Cortex of kidney (tissue), 1 donor: ENCODE measurements at places on chromosomes 6 and 20.

DNA sequence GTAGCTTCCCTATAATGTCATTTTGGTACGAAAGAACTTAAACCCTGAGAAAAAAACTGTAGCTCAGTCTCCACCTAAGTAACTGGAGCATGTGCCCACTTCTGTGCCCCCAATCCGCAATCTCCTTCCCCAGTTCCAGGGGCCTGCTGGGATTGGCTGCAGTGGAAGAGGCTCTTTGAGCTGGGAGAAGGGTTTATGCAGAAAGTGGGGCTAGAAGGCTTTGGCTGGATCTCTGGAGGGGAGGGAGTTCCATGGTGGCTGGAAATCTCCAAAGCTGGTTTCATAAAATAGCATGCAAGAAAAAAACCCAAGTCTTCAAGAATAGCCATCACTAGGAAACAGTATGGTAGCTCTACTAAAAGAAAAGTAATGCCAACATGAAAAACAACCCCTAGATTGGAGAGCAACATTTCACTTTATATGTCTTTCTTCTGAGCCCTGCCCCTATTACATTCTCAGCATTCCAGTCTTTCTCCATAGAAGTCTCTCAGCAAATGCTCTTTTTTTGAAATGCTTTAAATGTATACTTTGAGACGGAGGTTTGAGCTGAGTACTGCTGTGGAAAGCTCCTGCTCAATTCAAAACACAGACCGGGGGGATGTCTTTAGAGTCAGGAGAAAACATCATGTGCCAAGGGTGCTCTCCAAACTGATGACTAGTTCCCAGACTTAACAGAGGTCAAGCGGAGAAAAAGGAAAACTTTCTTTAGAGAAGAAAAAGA, 36.0 kb upstream of the FOXO3 start:
- no peak for DNase-seq

- DNase-seq = no peak
Measured at GRCh38 chr6:87075168-87075567, 19.7 kb downstream of the CGA start.

GRCh38 chr20:32979201-32979998, 24.8 kb downstream of the SUN5 start:
- DNase-seq = no peak

- DNase-seq = no peak
Measured at GRCh38 chr20:23123886-23124285, 37.8 kb upstream of the CD93 start.

GRCh38 chr20:20491784-20492264, 123.9 kb downstream of the INSM1 start:
- DNase-seq = no peak

GRCh38 chr6:41836022-41836659, 48.6 kb downstream of the TOMM6 start:
- DNase-seq = no peak

DNA sequence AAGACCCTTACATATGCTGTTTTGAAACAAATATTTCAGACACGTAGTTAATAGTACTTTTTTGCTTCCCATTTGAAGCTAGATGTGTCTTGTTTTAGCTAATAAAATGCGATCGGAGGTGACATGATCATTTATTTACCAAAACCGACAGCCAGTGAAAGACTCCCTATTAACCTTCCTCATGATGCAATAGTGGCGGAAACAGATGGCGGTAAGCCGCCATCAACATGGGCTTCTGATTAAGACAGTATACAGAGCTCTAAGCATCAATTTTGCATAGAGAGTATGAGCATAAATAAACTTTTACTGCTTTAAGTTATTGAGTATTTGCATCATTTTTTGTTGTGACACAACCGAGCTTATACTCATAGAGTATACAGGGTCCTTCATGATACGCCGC, 1282.4 kb upstream of the ADGRB3 start:
- DNase-seq = no peak

GRCh38 chr6:152301021-152301764, 336.0 kb downstream of the SYNE1 start:
- DNase-seq = no peak

DNA sequence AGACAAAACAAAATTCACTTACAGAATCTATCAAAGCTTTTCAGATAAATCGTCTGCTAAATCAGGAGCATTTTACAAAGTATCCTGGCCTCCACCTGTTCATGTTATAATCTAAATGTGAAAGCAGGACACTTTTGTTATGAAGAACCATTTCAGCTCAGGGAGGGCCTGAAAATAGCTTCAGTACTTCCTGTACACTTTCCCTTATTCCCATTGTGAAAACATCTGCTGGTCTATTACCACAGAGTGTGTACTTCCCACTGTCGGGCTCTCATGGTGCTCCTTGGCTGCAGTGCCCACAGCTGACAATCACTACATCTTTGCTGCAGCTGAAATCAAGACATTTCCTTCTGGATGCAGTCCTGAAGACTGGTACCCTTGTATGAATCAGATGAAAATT, 128.1 kb downstream of the OPRM1 start:
- DNase-seq = no peak

DNA sequence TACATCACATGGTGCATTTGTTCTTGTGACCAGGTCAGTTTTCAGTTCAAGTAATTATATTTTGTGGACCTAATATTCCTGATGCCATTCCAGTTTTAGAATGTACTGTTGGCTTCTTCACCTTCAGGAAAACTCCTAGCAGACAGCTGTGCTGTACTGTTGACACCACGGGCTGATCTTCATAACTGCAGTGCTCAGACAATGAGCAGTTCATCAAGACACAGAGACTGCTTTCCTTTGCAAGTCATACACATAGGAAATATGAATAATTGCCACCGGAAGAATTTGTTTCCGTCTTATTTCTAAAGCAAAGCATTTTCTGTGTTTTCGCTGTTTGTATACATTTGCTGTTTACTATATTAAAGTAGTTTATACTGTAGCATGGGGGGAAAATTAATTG, 89.8 kb downstream of the C6orf118 start:
- no peak for DNase-seq

DNA sequence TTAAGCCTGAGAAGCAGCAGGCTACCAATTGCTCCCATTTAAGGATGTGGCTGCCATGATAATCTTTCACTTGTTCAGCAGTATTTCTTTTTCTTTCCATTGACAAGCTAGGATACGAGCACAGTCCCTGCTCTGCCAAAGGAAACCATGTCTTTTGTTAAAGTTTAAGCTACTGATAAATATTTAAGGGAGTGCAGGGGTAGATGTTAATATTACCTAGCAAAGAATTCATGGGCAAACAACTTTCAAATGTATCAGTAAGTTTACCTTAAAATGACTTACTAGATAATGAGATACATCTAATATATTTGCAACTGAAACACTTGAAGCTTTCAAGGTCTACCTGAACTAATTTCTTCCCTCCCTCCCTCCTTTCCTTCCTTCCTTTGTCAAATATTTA, 77.3 kb downstream of the OPN5 start:
- no peak for DNase-seq

GRCh38 chr6:108689272-108690161, 128.8 kb downstream of the FOXO3 start:
- no peak for DNase-seq

GRCh38 chr6:94658929-94659328, 918.4 kb upstream of the MANEA start:
- DNase-seq = no peak

GRCh38 chr6:45500924-45501816, 123.4 kb upstream of the SUPT3H start:
- DNase-seq = no peak

DNA sequence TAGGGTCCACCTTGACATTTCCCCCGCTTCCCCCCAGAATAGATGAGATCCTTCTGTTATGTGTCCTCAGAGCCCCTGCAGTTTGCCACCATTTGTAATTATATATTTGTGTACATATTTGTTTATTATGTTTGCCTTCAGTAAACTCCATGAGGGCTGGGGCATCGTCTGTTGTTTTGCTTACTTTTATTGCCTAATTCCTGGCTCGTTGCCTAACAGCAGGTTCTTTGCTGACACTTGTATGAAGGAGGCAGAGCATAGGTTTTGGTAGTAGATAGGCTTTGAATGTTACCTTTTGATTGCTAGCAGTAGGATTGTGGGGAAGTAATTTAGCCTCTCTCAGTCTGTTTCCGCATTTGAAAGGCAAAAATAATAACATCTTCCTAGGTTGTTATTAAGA, 9.9 kb downstream of the MAP3K4 start:
- DNase-seq = no peak

DNA sequence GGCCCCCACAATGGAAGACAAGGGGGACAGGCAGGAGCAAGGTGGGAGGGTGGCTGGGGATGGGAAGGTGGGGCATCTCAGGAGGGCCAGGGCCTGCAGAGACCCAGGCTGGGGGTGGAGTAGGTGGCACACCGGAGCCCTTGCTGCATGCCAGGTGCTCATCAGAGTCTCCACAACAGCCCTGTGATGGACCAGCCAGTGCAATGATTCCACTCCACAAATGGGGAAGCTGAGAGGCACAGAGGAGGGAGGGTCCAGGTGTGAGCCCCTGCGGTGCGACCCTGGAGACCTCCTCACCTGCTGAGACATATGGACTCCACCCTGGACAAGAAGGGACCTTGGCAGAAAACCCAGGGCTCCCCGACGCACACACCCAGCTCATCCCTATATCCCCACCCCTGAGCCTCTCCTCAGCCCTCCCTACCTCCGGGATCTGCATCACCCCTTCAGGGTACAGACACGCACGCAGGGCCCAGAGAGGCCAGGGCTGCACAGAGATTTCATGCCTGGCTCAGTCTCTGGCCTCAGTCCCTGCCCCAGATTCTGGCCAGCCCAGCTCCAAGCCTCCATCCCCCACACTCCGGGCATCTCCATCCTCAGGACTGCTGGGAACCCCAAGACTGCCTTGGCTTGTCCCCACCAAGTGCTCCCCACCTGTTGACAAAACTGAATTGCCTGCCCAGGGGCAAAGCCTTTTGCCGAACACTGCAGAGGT, 7.1 kb upstream of the GRM4 start:
- no peak for DNase-seq

DNA sequence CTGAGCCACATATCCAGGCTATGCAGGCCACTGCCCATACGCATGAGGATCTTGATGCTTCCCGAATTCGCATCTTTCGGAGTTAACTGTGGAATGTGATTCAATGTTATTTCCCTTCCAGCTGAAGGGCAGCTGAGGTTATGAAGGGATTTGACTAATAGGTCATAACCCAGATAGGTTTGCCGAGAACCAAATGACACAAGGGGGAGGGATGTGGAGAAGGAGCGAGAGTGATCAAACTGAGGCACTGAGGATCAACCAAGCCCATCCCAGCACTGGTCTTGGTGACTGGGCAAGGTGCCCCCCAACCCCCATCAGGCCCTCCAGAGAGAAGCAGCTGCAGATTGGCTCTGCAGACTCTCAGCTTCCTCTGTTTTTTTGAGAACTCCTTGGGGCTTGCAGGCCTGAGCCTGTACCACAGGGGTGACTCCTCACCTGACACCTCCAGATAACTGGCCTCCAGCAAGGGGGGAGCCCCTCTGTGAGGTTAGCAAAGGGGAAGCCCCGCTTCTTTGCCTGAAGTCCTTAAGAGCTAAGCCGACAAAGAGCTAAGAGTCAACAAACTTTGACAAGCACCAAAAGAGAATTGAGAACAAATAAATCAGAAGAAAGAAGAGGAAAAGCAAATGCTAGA, 185.9 kb downstream of the PDE7B start:
- no peak for DNase-seq

GRCh38 chr6:138371720-138372119, 6.0 kb upstream of the SMIM28 start:
- DNase-seq = no peak

DNA sequence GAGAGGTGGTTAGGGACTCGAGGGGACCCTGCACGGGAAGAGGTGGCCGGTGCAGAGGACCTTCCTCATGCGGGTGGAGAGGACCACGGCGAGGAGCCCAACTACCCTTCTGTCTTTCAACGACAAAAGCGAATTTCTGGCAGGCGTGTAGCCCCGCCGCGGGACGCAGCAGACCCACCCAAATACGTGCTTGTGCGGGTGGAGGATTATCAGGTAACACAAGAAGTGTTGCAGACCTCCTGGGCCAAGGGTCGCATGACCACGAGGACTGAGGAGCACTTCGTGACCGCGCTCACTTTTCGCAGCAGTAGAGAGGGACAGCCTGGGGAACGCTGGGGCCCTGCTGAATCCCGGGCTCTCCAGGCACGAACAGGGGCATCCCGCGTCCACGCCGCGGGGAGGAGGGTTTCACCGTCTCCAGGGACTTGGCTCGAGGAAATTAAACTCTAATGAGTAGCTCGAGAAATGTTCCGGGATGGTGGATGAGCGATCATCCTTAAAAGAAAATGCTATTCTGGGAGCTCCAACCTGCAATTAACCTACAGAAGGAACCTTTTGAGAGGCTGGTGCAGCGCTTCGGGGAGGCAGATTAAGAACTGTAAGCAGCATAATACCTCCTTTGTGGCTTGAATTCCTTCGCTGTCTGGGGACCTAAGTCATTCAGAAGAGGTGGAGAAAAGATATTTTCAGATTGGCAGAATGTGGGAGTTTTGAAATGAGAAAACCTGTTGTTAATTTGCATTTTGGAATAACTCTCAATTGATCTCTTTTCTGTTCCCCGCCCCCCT, 804 bp downstream of the C6orf141 start:
- no peak for DNase-seq

- no peak for DNase-seq
Measured at GRCh38 chr6:25995507-25995906, 32.9 kb downstream of the TRIM38 start.

GRCh38 chr6:10720265-10720959, 2.5 kb upstream of the TMEM14C start:
- no peak for DNase-seq

DNA sequence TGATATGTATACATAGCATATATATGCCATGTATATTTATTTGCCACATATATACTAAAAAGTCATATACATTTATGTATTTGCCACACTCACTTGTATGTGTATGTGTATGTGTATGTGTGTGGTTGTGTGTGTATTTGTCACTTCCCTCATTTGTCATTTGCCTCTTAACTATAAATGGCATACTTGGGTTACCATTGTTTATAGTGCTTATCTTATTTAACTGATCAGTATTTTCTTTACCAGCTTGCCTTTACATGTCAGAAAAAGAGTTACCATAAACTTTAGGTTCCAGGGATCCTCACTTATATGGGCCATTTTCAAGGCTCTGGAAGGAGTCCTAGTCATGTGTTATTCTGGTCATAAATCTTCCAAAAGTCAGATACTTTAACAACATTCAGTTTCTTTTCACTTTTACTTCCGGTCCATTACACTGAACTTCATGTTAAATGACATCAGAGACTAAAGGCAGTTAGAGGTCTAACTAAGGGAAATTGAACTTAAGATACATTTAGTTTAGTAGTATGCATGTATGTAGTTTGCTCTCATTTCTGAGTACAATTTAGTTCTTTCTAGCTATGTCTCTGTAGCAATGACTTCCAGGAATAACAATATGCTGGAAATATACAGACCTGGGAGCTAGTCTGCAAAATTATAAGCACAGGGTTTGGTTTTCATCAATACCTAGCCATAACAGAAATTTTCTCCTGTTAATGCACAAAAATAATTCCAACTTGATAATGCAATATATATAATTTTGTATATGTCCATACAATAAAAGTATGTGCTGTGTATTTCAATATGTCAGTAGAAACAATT, 33.7 kb upstream of the HIVEP1 start:
- DNase-seq = no peak

GRCh38 chr20:37931153-37931922, 28.4 kb downstream of the VSTM2L start:
- DNase-seq = no peak

GRCh38 chr6:9699888-9700287, 715.0 kb downstream of the TFAP2A start:
- no peak for DNase-seq

- no peak for DNase-seq
Measured at GRCh38 chr20:64063389-64064144, 569 bp downstream of the TCEA2 start.
